Hematopoietic multipotent progenitor cell treated with erythropoietin and hydrocortisone succinate and interleukin-3 and kit ligand, for 6 days (in vitro differentiated cells): ENCODE measurements at places on chromosomes 5 and 9.

DNA sequence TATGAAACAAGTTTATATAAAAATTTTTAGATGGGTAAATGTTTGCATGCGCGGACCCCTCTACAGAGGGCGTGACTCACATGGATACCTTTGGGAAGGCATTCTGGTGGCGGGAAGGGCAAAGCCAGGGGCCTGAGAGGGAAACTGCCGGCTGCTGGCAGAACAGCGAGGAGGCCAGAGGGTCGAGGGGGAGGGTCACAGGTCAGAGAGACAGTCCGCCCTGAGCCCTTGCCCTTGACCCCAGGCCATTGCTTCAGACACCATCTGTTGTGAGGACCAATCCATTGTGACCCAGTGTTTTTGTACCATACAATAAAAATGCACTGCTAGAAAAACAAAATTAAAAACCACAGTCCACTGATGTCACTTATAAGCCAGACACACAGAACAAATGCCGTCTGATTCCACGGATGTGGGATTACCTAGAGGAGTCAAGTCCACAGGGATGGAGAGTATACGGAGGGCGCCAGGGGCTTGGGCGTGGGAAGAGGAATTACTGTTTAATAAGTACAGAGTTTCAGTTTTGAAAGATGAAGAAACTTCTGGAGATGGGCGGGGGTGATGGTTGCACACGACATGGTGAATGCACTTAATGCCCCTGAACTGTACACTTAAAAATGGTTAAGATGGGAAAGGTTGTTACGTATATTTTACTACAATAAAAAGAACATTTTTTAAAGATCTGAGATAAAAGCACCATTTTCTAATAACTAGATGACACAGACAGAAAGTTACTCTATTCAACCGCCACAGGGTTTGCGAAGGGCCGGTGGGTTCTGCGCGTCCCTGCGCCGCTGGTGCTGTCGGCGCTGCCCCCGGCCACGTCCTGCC is 12.0 kb downstream of the BTNL9 start:
- no peak for DNase-seq

DNA sequence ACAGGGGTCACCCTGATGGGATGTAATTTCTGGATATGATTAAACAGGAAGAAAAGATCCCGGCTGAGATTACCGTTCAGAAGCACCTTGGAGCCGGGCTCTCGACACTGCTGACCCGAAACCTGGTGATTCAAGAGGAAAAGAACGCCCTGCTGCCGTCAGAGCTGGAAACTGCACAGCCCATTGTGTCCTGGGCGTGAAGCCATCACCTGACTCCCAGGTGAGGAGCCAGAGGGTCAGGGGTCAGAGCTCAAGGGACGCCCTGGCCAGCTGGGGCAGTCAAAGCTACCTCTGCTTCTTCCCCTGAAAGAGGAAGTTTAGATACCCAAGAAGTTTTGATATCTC is 17.8 kb upstream of the SLC12A7 start:
- DNase-seq: no peak

GRCh38 chr5:124669956-124670721 is 76.3 kb downstream of the ZNF608 start:
- no peak for DNase-seq

DNA sequence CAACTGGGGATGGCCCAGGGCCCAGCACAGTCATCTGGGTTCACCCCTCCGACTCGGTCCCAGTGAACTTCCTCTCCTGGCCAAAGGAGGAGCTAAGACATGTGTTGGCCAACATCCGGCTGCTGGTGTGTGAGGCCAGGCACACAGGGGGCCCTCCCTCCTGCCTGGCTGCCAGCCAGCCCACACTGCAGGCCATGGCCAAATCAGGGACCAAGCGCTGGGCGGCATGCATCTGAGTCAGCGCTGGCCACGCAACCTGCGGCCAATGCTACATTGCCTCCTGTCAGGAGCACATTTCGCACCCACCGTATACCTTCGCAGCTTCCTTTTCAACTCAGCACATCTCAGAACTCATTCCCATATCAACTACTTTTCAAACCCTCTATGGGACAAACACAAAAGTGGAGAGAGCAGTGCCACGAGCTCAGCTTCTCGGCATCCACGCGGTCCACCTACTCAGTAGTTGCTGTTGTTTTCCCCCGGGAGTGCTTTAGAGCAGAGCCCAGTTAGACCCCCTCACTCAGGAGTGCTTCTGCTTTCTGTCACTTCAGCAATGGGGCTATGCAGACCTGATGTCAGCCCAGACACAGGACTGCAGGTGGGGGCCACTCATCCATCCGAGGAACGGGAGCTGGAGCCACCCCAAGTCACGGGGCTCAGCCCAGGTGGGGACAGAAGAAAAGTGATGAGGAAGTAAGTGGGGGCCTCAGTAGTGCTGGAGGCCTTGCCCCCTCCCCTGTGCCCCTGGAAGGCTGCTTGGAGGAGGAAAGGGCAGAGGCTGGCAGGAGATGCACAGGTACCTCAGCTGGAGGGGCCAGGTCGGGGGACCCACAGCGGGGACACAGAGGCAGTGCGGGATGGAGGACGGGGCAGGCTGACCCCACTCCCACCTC is 13.9 kb downstream of the NINJ1 start:
- peak; percentile 95 for DNase-seq

- DNase-seq: no peak
Measured at GRCh38 chr5:99926463-99926862, 608.7 kb upstream of the FAM174A start.

DNA sequence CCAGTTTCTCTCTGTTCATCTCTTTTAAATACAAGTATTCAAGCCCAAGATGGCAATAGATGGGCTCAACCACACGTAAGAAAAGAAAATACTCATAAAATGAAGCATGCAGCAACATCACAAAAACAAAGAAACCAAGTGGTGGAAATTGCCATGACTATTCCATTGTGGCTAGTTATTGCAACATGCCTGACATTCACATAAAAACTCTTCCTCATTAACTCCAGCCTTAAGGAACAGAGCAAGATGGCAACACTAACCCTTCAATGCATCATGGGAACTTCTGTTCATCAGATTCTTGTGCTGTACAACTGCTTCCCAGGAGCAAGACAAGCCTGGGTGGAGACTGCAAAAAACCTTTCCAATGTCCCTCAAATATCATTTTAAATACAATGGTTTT is 1.4 kb upstream of the GLIS3 start:
- DNase-seq: no peak

DNA sequence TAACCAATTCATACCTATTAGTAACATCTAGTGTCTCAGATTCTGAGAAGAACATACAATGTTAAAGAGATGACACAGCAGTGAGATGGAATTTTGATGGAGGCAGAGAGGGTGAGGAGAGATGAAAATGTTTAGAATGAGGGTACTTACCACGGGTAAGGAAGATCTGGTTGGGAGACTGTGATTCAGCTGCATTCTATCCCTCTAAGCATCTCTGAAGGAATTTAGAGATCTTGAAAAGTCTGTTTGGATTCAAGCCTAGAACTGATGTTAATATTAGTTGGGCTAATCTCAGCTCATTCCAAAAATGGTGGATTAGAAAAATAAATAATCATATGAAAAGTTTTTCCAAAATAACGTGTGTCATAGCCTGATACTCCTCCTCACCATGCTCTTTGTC is 191.5 kb upstream of the CLINT1 start:
- no peak for DNase-seq

DNA sequence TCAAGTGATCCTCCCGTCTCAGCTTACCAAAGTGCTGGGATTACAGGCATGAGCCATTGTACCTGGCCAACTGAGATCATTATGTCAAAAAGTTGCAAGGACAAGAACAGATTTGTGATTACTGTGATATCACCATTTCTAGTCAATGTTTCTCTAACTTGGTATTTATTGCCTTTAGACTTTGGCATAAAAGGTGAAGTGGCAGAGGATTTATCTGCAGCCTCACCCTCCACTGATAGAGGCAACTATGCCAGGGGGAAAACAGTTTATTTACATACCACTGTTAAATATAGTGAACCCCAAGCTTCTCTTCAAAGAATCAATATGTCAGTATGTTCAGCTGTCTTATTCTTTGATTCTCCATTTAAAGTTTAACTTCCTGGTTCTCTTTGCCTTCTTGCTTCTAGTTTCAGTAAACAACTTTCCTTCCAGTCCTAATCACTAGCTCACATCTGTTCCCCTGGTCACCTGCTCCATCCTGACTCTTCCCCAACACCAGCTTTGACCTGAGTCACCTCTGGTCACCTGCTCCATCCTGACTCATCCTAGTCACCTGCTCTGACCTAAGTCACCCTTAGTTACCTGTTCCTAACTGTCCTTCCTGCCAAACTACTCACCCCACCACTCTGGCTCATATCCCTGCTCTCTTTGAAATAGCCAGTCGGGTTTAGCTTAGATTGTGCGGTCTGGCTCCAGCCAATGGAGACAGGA is 29.9 kb downstream of the SEMA6A start:
- DNase-seq: no peak

- peak; percentile 43 for DNase-seq
Measured at GRCh38 chr9:124769549-124770358, 1.4 kb downstream of the NR6A1 start.

- no peak for DNase-seq
Measured at GRCh38 chr9:136739509-136739908, 3.2 kb downstream of the LCN10 start.

GRCh38 chr5:75235711-75236110 is 967 bp downstream of the ANKRD31 start:
- DNase-seq: no peak

DNA sequence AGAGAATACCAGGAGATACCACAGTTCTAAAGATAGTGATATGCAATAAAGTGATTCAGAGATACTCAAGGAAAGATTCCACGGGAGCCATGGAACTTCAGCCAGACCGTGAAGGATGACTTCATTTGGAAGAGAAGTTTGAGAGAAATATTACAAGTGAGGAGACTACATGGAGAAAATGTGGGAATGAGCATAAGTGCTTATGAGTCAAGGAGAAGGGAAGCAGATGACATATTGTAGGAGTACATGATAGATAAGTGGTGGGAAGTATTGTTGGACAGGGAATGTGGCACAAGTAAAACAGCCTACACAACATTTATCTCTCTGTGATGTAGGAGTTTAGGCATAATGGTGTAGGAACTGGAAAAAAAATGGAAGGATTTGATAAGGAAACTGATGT is 122.1 kb upstream of the FBXL17 start:
- no peak for DNase-seq

DNA sequence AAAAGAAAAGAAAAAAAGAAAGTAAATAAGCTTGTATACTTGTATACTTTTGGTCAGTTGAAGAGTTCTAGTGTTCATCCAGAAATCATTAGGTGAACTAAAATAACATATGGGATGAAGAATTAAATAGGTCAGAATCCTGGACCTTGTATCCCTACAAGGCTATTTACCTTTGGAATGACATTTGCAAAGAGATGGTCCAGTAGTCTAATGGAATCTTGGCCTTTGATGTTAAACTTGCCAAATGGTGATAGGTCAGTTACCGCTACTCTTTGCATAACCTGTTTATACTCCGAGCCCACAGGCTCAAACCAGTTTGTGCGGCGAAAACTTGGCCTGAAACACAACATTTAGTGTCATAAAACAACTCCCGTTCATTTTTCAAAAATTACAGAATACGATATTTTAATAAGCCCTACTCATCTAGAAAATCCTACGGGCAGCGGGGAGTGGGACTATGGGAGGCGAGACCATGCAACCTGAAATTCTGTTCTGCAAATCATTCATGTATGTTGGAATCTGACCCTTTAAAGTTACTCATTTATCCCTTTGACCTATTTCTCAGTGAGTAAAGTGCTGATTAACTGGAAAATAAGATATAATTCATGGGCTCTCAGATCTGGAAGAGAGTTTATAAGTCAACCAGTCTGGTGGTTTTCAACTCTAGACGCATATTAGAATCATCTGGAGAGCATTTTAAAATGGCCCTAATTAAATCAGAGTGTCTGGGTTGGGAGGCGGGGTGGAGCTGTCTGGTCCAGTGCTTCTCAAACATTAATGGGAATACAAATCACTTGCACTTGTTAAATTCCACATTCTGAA is 38.6 kb downstream of the DMGDH start:
- DNase-seq: no peak

DNA sequence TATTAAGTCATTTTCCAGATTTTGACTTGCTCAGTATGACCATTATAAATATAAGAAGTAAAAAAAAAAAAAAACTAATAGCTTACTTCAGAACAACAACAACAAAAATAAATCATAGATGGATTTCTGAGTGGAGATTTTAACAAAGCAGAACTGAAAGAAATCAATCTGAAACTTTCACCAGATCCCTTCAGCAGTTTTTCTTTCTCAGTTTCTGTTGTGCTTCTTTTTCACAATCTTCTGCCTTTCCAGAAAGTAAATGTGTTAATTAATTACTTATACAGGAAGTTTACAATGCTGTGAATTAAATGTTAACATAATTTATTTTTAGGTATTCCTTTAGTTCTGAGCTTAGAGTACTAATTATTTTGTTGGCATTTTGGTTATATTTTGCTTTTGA is 73.5 kb downstream of the CHSY3 start:
- DNase-seq: no peak

GRCh38 chr5:148620696-148621095 is 33.6 kb downstream of the HTR4 start:
- DNase-seq: peak; percentile 75

GRCh38 chr5:65151614-65152013 is 330.1 kb downstream of the ADAMTS6 start:
- no peak for DNase-seq

DNA sequence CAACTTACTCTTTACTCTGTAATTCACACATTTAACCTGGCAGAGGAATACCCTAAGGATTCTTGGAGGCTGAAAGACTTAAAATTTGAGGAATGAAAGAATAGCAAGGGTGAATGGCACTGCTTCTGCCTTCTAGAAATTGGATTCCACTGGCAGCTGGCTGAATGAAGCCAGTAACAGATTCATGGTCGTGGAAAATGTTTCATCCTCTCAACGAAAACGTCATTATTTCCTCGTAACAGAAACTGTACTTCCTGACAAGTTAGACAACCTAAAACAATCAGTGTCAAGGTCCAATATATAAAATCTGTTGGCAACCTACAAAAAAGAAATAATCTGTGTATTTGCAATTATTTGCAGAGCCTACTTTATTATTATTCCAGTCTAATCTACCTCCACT is 39.7 kb downstream of the BNC2 start:
- DNase-seq: no peak

DNA sequence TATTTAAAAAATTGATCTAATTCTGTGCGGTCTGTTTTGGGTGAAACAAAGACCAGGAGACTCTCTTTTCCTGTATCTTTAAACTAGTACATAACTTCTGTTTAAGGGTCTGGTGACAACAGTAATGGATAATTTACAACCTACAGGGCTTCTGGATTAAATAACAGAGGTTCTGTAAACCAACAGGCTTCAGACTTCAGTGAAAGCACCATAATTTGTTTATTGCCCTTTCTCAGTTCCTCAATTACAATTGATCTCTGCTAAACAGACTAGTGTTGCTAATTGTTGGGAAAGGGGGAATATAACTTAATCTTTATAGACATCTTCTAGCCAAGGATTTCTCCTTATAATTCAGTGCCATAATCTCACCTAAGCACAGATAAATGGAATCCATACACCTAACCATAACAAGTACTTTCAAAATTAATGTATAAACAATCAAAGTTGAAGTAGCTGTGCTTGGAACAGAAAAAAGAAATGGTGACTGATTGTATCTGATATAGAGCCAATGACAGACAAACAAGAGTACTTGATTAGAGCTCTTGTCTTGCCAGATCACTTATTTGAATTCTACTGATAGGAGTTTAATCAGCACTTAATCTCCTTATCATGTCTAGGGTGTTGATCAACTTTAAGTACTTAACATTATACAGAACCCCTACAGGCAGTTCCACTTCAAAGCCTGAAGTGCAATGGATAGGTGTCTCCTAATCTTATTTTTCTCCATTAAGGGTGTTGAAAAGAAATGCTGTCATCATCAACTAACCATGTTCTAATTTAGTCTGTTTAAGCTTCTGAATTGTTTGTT is 536.0 kb downstream of the NR2F1-AS1 start:
- DNase-seq: no peak

GRCh38 chr9:33229359-33230114 is 10.4 kb upstream of the SPINK4 start:
- DNase-seq: no peak
